ENCODE measurements at places on chromosomes 7 and 10.

- DNase-seq, result no peak
Measured at GRCh38 chr7:92835261-92835850, 1.0 kb downstream of the CDK6 start.

GRCh38 chr7:28361551-28361950, 50.8 kb upstream of the CREB5 start:
- DNase-seq, result no peak

GRCh38 chr10:45557275-45557905, 115.2 kb downstream of the ZFAND4 start:
- DNase-seq, result no peak

- peak; percentile 21 for DNase-seq
Measured at GRCh38 chr10:50740293-50740648, 535 bp downstream of the ASAH2B start.

GRCh38 chr10:89469517-89469916, 55.1 kb downstream of the IFIT5 start:
- DNase-seq, result no peak

DNA sequence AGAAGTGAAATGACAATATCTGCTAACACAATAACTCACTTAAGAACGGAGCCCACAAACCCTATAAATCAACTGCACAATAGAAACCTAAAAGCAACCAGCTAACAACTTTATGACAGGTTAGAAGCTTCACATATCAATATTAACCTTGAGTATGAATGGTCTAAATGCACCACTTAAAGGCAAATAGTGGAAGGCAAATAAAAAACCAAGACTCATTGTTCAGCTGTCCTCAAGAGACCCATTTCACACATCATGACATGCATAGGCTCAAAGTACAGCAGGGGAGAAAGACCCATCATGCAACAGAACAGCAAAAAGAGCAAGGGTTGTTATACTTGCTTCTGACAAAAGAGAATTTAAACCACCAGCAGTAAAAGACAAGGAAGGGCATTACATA, 46.8 kb downstream of the CDC14C start:
- no peak for DNase-seq

DNA sequence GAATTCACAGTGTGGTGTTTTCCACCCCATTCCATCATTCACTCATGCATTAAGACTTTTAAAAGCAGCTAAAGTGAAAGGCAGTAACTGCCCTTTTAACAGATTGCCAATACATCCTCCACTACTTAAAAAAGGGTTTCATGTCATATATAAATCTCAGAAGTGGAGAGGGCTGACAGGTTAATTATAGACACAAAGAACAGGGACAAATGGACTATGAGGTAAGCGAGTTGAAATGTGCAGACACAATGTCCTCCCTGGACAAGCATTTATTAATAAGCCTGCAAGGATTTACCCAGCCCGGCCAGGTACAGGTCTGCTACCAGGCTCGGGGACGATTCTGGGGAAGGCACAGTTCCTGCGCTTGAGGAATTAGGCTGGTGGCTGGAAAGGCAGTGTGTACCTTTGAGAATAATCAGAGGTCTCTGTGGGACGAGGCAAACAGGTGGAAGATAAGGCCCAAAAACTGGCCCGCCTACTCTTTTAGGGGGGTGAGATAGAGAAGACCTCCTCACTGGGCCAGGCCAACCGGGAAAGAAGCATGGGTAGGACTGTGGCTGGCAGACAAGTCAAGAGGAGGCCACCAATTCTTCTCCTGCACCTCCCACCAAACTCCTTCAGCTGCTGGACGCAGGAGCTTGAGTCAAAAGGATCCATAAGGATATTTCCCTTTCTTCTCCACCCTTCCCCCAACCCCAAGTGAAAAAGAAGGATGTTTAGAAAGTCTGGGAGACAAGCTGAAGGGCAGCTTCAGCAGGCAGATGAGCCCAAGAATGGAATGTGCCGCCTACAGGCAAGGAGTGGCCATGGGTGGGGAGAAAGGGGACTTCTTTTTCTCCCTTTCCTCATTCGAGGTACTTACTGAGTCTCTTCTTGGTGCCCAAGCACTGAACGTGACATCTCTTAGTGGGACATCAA, 1.5 kb downstream of the PDLIM1 start:
- DNase-seq, result no peak

DNA sequence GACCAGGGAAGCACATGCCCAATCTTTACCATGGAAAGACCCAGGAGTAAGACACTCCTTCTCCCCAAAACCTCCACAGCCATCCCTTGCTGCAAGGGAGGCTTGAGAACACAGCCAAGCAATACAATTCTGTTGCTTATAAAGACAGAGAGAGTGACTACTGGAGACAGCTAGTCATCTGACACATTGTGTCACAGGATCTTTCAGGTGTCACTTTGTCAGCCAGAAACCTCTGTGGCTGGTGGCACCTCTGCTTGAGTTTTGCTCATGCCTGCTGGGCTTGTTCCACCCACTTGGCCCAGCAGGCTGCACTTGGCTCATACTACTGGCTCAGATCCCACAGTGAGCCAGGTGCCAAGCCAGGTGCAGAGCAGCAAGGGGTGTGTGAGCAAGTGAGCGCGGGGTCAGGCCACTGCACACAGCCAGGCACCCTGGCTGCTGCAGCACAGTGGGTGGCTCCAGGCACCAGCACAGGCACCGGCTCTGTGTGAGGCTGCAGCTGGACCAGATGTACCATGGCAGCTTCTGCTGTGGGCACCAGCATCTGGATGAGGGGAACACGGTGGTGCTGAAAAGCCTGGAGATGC, 12.4 kb upstream of the PRLHR start:
- DNase-seq, result no peak

GRCh38 chr10:86113983-86114382, 252.6 kb downstream of the GRID1 start:
- DNase-seq, result no peak

- DNase-seq, result no peak
Measured at GRCh38 chr10:7513936-7514335, 103.1 kb upstream of the SFMBT2 start.

DNA sequence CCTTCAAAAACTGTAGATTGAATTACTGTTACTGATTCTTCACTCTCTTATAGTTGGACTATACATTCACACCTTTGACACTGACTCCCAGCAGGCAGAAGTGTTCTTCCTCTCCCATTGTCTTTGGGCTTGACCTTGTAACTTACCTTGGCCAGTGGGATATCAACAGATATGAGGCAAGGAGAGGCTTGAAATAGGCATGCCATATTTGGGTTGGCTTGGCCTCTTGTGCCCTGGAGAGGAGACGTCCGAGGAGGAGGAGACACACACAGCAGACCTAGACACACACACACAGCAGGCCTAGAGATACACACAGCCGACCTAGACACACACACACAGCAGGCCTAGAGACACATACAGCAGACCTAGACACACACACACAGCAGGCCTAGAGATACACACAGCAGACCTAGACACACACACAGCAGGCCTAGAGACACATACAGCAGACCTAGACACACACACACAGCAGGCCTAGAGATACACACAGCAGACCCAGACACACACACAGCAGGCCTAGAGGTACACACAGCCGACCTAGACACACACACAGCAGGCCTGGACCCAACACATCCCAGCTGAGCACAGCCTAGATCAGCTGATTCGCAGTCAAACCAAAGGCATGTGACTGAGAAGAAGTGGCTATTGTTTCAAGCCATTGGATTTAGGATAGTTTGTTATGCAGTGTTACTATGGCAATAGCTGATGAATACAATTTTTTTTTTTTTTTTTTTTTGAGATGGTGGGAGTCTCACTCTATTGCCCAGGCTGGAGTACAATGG, 12.5 kb upstream of the GNA12 start:
- DNase-seq, result no peak

DNA sequence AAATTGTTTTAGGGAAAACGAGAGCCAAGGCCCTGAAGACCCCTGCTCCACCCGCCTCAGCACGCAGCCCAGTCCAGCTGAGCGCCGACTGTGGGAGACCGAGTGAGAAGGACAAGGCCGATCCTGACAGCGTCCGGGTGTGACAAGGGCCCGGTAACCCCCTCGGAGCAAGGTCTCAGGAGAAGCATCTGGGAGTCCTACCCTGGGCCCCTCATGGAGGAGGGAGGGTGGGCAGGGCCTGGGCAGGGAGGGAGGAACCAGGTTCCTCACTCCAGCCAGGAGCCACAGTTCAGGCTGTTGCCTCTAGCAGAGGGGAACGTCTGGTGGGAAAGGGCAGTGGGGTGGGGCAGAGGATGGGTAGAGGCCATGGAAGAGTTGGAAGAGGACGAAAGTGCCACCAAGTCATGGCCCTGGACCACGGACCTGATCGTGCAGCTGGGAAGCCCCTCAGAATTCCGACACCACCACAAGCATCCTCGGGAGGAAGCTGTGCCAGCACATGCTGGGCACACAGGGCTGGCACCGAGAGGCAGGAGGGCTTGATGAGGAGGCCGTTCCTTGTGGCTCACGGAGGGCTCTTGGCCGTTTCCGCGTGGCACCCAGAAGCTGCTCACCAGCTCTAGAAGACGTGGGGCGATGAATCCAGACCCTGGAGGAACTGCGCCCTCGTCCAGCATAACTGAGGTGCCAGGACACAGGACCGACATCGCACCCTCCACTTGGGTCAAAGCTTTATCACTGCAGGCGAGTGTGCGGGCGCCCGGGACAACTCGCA, 2.2 kb upstream of the KNDC1 start:
- no peak for DNase-seq

DNA sequence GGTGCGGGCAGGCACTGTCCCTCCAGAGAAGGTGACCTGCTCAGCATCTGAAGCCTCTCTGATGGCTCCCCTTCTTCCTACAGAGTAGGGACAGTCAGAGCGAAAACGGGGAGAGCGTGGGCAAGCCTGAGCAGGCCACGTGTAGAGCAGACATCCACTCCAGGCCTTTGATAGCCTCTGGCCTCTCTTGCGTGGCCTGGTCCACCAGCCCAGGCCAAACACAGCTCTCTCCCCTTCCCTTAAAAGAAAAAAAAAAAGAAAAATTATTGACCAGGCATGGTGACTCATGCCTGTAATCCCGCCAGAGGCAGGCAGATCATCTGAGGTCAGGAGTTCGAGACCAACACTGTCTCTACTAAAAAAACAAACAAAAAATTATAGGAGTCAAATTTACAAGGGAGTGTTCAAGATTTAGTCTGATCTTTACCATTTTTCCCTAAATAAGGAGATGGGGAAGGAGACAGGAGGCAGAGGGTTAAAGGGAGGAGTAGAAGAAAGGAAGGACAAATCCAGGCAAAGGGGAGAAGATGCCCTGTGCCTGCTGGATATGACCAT, 84.8 kb downstream of the PLXNA4 start:
- DNase-seq, result no peak

DNA sequence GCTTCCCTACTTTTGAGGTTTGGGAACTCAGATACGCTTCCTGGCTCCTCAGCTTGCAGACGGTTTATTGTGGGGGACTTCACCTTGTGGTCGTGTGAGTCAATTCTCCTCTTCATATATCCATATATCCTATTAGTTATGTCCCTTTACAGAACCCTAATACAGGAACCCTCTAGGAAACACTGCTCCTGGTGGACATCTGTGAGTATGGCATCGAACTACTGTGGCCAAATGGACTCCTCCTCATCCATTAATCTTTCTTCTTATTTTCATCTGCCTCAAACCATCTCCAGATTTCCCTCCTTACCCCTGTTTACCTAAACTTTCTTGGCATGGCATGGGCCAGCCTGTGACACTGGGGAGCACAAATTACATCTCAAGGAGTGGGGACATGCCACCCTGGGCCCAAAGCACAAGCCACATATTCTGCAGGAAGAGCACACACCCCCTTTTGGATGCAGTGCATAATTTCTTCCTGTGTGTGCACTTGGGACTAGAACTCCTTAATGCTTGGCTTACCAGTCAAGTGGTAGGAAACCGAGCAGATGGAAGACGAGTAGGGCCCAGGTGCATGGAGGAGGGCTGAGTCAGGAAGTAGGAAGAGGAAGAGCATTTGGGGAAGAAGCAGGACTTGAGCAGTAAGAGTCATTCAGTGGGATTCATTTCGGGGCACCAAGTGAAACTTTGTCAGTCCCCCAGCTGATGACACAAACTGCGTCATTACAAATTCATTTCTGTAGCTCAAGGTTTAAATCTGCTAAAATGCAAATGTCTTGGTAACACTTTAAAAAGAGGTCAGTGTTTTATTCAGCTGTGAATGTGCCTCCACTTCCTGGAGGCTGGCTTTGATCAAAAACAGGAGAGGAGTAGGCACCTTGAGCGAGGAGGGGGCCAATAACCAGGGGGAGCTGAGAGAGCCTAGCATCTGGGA, 80.8 kb upstream of the PLXNA4 start:
- DNase-seq, result no peak
